Tibial nerve (tissue), 4 donors: ENCODE measurements at places on chromosomes 16 and 17. TPM values are rescaled to one million over a fixed set of nuclear protein-coding genes. Genes with fewer than 3 reads are reported as not detected.

The IGFALS gene
- not detected for total RNA-seq

The TMEM235 gene
- total RNA-seq, result not detected

The OR1F1 gene
- total RNA-seq, result not detected

The ALOX12 gene
- not detected for total RNA-seq

DNA sequence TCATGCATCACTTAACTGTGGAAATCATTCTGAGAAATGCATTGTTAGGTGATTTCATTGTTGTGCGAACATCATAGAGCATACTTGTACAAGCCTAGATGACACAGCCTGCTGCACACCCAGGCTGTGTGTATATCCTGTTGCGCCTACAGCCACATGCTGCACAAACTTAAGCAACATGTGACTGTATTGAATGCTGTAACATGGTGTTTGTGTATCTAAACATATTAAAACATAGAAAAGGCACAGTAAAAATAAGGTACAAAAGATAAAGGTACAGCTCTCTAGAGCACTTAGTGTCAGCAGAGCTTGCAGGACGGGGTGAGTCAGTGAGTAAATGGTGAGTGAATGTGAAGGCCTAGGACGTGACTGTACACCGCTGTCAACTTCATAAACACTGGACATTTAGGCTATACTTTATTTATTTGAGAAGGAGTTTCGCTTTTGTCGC, 11.9 kb downstream of the FOXK2 start:
- H3K27me3 ChIP-seq, result no peaks in the 10 kb centered on the region
- no peak overlapping the region for H3K4me3 ChIP-seq
- peaks cover 69% of the 10 kb centered on the region for H3K4me1 ChIP-seq
- H3K36me3 ChIP-seq, result no peaks in the 10 kb centered on the region
- DNase-seq, result no peak
- no peak overlapping the region for H3K27ac ChIP-seq

DNA sequence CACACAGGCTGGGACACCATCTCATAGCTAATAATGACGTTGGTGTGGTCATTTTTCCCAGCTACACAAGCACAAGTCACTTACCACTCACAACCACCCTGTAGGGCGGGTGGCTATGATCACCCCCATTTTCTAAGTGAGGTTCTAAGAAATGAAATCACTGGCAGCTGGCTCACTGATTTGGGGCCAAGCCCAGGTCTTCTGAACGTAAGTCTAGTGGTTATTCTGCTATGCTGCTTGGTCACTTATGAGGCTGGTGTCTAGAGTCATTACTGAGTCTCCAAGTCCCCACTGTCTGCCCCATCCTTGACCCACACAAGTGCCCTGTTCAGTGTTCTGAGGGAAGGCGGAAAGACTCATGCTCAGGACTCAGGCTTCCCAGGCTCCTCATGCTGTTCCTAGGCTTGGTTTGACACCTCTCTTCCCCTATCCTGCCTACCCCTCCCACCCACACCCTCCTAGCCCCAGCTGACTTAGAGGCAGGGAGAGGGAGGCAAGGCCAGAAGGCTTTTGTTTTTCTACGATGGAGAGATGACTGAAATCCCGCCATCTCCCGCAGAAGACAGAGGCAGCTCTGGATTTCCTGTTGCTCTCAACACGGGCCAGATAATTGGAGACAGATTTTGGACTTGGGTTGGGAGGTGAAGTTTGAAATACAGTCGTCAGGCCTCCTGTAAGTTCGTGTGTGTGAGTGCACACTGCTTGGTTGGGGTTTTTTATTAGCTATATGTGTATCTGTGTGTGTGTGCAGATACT, 32.2 kb downstream of the FZD2 start:
- H3K4me1 ChIP-seq, result peaks cover 9% of the 10 kb centered on the region
- H3K27me3 ChIP-seq, result no peaks in the 10 kb centered on the region
- DNase-seq, result no peak
- no peaks in the 10 kb centered on the region for H3K36me3 ChIP-seq

- DNase-seq, result peak; percentile 100
- peak within 1 kb of the TSS; percentile 87 for H3K27ac ChIP-seq
- H3K36me3 ChIP-seq, result peaks cover 36% of the 10 kb centered on the region
- H3K4me1 ChIP-seq, result no peaks in the 10 kb centered on the region
These were observed at the start of gene LRRC45 for GRCh38 chr17:82022981-82023446. LRRC45 (plus strand) TSS chr17:82023305; CDS start chr17:82023644, 339 bp downstream.

DNA sequence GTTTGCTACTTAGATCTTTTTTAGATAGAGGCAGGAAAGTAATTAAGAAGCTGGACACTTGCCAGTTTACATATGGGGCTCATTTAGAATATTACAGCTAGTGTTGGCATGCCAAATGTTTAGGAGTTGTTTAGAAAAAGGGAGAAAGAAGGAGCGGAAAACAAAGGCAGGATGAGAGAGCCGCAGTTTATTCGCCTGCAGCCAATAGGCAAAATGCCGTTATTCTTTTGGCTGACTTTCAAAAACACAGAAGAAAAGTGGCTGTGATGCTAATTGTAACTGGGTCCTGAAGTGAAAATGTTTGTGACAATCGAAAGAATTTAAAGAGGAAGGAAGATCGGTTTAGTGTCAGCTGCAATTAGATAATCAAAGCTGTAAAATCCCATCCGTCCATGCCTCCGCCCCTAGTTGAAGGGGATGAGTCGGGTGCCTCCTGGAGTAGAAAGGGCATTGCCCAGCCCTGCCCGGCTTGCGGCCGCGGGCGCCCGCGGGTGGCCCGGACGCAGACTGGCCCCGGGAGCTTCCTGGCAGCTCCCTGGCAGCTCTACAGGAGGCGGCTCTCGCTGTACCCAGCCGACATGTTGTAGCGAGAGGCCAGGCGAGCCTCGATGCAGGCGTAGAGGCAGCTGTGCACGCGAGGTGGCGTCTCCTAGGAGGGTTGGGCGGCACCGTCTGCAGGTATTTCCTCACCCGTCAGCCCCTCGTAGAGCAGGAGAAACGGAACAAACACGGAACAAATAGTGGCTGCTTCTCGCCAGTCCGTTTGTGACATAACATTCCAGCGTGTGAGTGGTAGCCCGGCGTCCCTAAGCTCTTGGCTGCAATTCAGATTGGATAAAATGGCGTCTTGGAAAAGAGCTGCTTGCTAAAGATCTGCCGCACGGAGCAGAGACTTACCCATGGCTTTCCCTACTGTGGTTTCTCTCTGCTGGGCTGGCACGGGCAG, 82.2 kb downstream of the TNRC6C start:
- peak overlapping the region; percentile 47 for H3K4me3 ChIP-seq
- H3K27ac ChIP-seq, result peak overlapping the region; percentile 89
- no peaks in the 10 kb centered on the region for H3K4me1 ChIP-seq
- H3K36me3 ChIP-seq, result peaks cover 19% of the 10 kb centered on the region
- no peak for DNase-seq

GRCh38 chr16:27230562-27231001, 27.3 kb downstream of the KDM8 start:
- H3K27me3 ChIP-seq, result no peaks in the 10 kb centered on the region
- peaks cover 66% of the 10 kb centered on the region for H3K36me3 ChIP-seq
- no peak overlapping the region for H3K4me3 ChIP-seq
- no peak overlapping the region for H3K27ac ChIP-seq
- DNase-seq, result no peak

GRCh38 chr17:39150104-39150634, 1.3 kb downstream of the PLXDC1 start:
- H3K36me3 ChIP-seq, result no peaks in the 10 kb centered on the region
- H3K4me3 ChIP-seq, result no peak overlapping the region
- H3K27me3 ChIP-seq, result peaks cover 21% of the 10 kb centered on the region
- peak overlapping the region; percentile 94 for H3K27ac ChIP-seq
- H3K4me1 ChIP-seq, result peaks cover 34% of the 10 kb centered on the region

DNA sequence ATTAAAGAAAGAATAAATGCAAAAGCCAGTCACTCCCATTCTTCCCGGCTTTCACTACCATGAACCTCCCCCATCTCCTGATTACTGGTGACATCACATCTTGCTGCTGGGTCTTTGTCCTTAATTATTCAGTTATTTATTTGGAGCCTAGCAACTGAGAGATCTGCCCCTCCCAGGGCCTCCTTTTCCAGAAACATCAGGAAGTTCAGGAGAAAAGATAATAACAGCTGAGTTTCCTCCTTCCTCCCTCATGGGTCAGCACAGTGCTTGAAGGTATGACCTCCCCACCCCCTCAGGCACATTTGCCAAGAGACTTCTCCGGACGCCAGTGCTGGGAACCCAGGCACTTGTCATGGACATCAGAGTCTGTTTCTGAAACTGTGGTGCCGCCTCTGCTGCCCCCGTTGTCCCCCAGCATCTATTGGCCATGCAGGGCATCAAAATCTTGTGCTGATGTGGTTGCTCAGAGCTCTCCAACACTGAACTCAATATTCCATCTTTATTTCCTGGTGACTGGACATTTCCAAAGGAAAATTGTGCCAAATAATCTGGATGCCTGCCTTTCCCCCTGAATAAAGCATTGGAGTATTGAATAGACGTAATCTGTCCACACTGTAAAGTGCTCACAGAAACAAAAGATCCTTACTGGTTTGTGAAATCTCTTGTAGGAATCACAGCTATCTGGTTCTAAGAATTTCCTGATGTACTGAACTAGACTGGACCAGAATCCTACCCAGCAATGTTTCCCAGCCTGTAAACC, 71.8 kb downstream of the ZNF18 start:
- no peak overlapping the region for H3K27ac ChIP-seq
- no peaks in the 10 kb centered on the region for H3K4me1 ChIP-seq
- H3K27me3 ChIP-seq, result no peaks in the 10 kb centered on the region
- no peak for DNase-seq

DNA sequence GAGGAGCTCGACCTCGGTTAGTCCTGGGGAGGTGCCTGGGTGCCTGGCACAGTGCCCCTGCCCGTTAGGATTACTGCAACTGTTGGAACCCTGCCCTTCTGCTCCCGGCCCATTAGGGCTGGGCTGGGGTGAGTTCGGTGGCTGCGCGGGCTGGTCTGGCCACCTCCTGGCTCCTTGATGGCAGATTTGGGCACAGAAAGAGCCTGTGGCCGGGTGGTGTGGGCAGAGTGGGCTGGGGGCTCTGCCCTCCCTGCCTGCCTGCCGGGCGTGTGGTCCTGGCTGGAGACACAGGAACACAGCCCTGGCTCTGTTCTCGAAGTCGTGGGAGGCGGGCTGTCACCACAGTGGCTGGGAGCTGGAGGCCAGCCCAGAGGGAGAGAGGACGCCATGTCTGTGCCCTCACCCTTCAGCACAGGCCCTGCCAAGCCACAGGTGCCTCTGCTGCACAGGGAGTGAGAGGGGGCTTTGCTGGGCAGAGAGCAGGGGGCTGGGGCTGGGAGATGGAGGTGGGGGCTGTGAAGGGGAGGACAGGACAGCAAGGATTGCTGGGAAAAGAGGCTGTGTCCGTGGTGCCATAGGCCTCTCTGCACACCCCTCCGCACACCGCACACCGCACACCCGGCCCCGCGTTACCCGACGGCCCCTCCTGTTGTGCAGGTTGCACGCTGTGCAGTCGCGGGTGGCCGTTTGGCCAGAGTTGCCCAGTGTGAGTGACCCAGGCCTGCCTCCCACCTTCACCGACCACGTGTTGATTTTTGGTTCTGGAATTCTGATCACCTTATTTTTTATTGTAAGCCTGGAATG, 236.6 kb upstream of the GSE1 start:
- H3K27me3 ChIP-seq, result no peaks in the 10 kb centered on the region
- H3K27ac ChIP-seq, result peak overlapping the region; percentile 36
- no peaks in the 10 kb centered on the region for H3K36me3 ChIP-seq

DNA sequence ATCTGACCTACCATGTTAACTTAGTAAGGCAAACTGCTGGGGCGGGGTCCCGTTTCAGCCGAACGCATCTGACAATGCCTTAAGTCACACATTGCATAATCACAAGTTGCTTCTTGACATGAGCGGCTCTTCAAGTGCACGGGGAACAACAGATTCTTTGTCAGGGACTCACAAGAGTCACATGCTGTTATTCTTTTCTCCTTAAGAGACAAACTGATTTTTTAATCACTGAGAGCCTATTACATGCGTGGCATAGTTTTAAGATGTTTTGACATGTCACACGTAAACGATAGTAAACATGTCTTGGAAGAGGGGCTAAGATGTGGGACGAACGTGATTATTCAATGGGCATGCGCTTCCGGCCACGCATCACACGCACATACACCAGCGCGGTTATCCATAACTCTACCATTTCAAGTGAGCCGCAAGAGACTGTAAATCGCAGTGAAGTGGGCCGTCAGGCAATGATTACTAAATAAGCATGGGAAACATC, 63.4 kb downstream of the ADCY9 start:
- DNase-seq, result peak; percentile 36
- H3K27me3 ChIP-seq, result no peaks in the 10 kb centered on the region
- no peak overlapping the region for H3K4me3 ChIP-seq

- H3K36me3 ChIP-seq, result no peaks in the 10 kb centered on the region
- peak overlapping the region; percentile 96 for H3K4me3 ChIP-seq
- no peaks in the 10 kb centered on the region for H3K27me3 ChIP-seq
These were observed 1.3 kb downstream of the RBBP6 start for GRCh38 chr16:24540602-24541210.

DNA sequence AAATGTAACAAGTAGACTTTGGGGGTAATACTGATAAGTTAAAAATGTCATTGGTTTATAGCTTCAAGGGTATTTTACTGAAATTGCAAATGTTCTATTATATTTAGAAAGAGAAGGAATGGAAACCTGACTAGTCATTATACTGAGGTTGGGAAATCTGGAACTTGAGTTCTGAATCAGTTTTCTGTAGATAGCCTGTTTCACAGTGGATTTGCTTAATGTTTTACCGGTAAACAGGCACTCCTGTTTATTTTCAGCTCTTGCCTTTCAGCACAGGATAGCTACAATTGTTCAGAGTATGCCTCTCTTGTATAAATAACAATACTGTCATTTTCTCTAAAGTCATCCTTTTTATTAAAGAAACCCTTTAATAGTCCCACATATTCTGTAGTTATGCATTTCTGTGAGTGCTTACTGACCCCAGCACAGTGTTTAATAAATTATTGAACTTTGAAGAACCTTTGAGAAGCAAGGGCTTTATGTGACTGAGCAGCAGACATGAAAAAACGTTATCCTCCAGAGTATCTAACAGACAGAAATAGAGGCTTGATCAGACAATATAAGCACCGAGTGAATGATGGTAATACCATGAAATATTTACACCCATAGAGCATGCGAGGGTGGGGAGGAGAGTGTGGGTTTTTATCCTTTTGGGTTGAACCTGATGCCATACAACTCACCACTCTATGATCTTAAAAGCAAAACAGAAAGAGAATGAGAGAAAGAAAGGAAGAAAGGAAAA, 58.2 kb downstream of the FTO start:
- H3K4me3 ChIP-seq, result no peak overlapping the region
- DNase-seq, result no peak
- peaks cover 47% of the 10 kb centered on the region for H3K4me1 ChIP-seq
